Fibroblast of the conjunctiva (primary cell): ENCODE measurements at places on chromosomes 1 and 21.

DNA sequence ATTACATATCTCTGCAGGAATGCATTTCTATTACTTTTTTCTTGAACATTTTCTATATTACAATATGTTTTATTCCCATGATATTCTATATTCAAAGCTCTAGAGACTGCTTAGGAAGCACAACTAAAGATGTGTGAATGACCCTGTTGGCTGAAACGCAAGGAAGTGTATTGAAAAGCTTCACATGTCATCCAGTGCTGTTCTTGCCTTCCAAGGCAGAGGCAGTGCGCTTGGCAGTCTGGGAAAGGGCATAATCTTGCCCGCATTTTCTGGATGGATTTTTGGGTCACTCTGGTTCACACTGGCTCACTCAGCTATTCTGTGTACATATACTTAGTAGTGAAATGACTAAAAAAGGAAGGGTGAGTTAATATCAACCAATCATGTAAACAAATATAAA is 262.4 kb downstream of the PTPRC start:
- no peak for DNase-seq

DNA sequence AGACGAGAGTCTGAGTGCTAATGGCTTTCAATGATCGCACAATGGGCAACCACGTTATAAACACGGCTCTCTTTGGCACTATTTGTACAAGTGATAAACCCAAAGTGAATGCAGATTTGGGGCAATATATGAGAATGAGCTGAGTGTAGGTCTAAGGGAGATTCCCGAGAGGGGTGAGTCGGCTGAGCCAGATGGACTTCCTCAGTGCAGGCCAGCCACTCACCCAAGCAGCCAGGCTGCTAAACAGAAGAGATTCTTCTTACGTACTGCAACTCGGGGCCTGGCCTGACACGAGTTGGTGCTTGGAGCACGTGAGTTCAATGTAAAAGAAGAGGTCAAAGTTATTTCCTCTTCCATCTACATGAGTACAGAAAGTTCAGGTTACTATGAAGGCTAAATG is 6.2 kb upstream of the MIXL1 start:
- DNase-seq = no peak

- DNase-seq = no peak
These were observed 31.3 kb upstream of the CLCA4 start for GRCh38 chr1:86515597-86515996.

GRCh38 chr1:193368302-193368701 is 181.9 kb upstream of the B3GALT2 start:
- no peak for DNase-seq

- no peak for DNase-seq
These were observed 17.4 kb downstream of the NDUFS5 start for GRCh38 chr1:39043513-39043912.

GRCh38 chr1:150869683-150870082 is 6.7 kb downstream of the ARNT start:
- no peak for DNase-seq

DNA sequence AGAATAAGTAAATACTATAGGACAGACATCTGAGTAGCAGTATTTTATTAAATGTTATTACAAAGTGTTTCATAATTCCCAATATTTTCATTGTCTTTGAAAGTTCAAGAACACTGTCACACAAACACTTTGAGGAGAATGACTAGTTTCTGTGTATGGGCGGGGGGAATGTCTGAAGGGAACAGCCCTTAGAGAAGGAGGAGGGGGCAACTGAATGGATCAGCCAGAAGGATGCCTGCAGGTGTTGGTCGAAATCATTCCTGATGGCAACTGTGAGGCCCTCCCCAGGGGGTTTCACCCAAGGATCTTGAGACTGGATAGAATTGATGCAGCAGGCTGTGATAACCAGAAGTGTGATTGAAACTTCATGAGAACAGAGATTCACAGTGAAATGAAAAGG is 223.2 kb upstream of the C1orf87 start:
- no peak for DNase-seq

DNA sequence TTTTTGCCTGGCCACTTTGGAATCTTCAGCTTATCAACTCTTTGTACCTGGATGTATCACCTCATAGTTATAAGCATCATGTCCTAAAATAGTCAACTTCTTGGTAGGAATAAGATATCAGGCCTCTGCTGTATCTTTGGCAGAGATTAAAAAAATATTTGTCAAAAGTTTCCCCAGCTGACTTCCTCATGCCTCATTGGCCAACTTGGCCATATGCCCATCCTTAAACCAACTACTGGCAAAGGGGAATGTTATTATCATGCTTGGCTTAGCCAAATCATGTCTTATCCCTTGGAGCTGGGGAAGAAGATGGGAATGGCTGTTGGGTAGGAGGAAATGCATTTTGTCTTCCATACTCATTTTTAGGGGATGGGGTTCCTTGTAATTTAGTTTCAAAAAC is 23.4 kb downstream of the NFASC start:
- no peak for DNase-seq
